ENCODE measurements at places on chromosomes 3 and 15. TPM values are rescaled to one million over a fixed set of nuclear protein-coding genes. Genes with fewer than 3 reads are reported as not detected.

HRH1 gene
- total RNA-seq: 6.2 TPM

BBX gene
- 81.8 TPM for total RNA-seq

ZNF620 gene
- 3.1 TPM for total RNA-seq

DMXL2 gene
- total RNA-seq: 17.8 TPM

AGTR1 gene
- not detected for total RNA-seq

ERC2 gene
- total RNA-seq: 3.7 TPM

GOLGA8J gene
- not detected for total RNA-seq

BLOC1S6 gene
- total RNA-seq: 62.7 TPM

SQOR gene
- total RNA-seq: 3.5 TPM

KNG1 gene
- not detected for total RNA-seq

PRKAR2A gene
- 37.9 TPM for total RNA-seq

RPUSD2 gene
- total RNA-seq: 13.6 TPM

GOLGA6B gene
- not detected for total RNA-seq

VPS18 gene
- total RNA-seq: 12.6 TPM

FOXB1 gene
- not detected for total RNA-seq

CFAP100 gene
- not detected for total RNA-seq

DAZL gene
- total RNA-seq: not detected

MAP6D1 gene
- 10.8 TPM for total RNA-seq

MRAS gene
- total RNA-seq: not detected

CCR3 gene
- not detected for total RNA-seq

GLCE gene
- 1.9 TPM for total RNA-seq

ARGFX gene
- not detected for total RNA-seq

ACSBG1 gene
- not detected for total RNA-seq

SNTN gene
- total RNA-seq: not detected

MYRIP gene
- 36.1 TPM for total RNA-seq

KIF15 gene
- 15.2 TPM for total RNA-seq

TTLL13 gene
- not detected for total RNA-seq

NDN gene
- total RNA-seq: not detected

LRRC31 gene
- total RNA-seq: not detected

ZNF501 gene
- total RNA-seq: 8.8 TPM

SH2D7 gene
- total RNA-seq: not detected

SLC2A2 gene
- total RNA-seq: not detected

FBN1 gene
- 1.2 TPM for total RNA-seq

FGF12 gene
- not detected for total RNA-seq

CPNE9 gene
- 0.18 TPM for total RNA-seq

ACP3 gene
- 0.36 TPM for total RNA-seq

CCK gene
- total RNA-seq: not detected

CCNDBP1 gene
- 119 TPM for total RNA-seq

NUP210 gene
- 87.7 TPM for total RNA-seq

TMC3 gene
- not detected for total RNA-seq

CHRFAM7A gene
- total RNA-seq: not detected

TLR9 gene
- 26.5 TPM for total RNA-seq

IGSF10 gene
- total RNA-seq: not detected

C3orf22 gene
- not detected for total RNA-seq

ITPKA gene
- total RNA-seq: not detected

SERINC4 gene
- not detected for total RNA-seq

NAALADL2 gene
- total RNA-seq: 0.29 TPM

XCR1 gene
- not detected for total RNA-seq

PRRT3 gene
- total RNA-seq: 1.0 TPM

ZNF385D gene
- not detected for total RNA-seq

ERICH6 gene
- total RNA-seq: not detected

CCDC13 gene
- 1.9 TPM for total RNA-seq

ATP13A5 gene
- total RNA-seq: not detected

ANKRD63 gene
- not detected for total RNA-seq

CPNE4 gene
- not detected for total RNA-seq

HIGD2B gene
- total RNA-seq: not detected

MYO1E gene
- total RNA-seq: 0.25 TPM

Data from Karpas-422 (cell line).